ENCODE measurements at places on chromosomes 16 and 17. TPM values are rescaled to one million over a fixed set of nuclear protein-coding genes. Genes with fewer than 3 reads are reported as not detected.

The CTDNEP1 gene
- total RNA-seq, result 145 TPM

The SLC5A10 gene
- total RNA-seq, result 0.16 TPM

The IRF8 gene
- total RNA-seq, result not detected

The RHBDF1 gene
- total RNA-seq, result 30.0 TPM

The ESRP2 gene
- total RNA-seq, result 48.8 TPM

The UTS2R gene
- not detected for total RNA-seq

GRCh38 chr16:70475054-70475871 is 20.9 kb downstream of the FCSK start:
- no peak for DNase-seq

GRCh38 chr16:80062361-80063030 is 462.0 kb upstream of the MAF start:
- no peak for DNase-seq

- DNase-seq, result no peak
Observed at GRCh38 chr17:245611-246010, 64.2 kb upstream of the DOC2B start.

GRCh38 chr17:42421507-42422338 is 1.3 kb downstream of the CAVIN1 start:
- peak; percentile 57 for DNase-seq

DNA sequence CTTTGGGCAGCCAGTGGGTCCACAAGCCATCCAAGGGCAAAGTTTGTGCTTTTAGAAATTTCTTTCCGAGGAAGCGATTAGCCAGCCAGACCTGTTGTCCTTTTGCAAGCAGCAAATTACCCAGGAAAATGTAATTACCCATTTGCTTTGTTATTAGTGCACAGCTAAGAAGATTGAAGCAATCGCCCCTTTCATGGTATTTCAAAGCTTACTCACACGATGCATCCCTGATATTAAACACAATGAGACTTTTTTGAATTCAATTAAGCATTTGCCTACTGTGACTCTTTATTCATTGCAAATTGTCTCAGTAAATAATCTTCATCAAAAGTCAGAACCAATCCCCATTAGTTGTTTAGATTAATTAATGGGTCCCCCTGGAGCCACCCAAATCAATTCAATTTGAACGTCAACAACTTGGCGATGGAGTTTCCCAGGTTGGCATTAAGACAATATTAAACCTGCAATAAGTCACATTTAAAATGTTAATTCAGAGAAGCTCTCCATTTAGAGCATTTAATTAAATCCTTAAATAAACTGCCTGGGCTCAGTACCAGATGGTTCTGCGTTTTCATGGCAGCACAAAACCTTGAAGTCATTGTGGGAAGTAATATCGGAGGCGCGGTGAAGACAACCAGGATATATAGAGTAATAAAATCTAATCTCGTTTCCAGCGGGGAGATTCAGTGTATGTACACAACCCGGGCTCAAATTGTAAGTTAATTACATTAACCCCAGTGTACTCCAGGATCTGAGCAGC is 366.2 kb upstream of the TNRC6C start:
- no peak for DNase-seq

DNA sequence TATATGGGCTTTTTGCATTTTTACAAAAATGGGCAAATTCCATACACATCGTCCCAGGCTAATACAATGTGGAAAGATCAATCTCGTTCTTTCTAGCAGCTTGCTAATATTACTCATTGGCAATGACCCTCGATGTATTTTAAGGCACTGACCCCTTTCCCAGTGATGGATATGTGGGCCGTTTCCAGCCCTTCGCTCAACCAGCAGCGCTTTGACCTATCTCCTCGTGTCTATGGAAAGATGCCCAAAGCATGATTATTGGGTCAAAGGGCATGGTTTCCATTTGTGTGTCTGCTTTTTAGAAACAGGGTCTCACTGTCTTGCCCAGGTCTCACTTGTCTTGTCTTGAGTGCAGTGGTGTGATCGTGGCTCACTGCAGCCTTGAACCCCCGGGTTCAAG is 273.8 kb downstream of the MRTFB start:
- DNase-seq, result no peak

GRCh38 chr17:56935461-56935860 is 21.6 kb upstream of the TRIM25 start:
- no peak for DNase-seq

DNA sequence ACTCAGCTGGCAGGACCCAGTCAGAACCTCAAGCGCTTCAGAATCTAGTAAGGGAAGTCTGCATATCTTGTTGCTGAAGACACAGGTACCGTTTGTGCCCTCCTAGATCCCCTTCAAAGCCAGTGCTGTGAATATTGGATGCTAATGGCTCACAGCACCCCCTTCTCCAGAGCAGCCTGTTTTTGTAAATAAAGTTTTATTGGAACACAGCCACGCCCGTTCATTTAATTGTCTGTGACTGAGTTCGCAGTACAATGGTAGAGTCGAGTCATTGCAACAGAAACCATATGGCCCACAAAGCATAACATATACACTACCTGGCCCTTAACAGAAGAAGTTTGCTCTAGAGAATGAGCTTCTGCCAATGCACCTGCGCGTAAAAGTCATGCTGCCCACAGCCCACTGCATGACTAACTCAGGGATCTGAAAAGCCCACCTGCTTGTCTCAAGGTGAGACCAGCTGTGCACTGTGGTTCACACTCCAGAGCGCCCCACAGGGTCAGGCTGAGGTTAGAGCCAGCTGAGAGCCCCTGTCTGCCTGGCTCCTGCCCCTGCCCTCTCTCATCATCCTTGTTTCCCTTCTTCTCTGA is 48.8 kb downstream of the AIPL1 start:
- DNase-seq, result no peak

DNA sequence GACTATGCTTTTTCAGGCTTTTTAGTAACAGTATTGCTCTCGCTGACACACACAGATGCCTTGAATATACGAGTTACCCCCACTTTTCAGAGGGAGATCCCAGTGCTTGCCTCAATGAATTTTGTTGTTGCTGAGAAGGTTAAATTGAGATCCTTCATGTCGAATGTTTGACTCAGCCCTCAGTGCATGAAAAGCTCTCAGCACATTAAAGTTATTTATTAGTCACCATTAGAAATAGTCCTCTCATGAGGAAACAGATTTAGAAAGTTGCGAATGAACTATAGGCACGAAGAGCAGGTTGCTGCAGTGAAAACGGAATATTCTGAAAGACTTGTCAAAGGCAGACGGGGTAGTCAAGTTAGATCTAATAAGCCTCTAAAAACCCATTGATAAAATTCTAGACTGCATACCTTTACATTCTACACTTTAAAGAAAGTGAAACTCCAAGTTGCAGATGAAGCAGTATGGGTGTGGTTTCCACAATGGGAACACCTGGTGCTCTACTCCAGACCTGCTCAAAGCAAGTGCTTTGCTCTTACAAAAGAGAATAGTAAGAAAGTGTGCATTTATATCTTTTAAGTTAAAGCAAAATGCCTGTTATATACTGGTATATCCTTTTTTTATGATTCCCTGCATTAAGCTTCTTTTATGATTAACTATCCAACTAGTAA is 238.1 kb downstream of the MAF start:
- no peak for DNase-seq

- no peak for DNase-seq
Observed at GRCh38 chr17:76956846-76957540, 88.8 kb downstream of the MGAT5B start.

GRCh38 chr16:52469775-52470174 is 77.2 kb downstream of the TOX3 start:
- no peak for DNase-seq

DNA sequence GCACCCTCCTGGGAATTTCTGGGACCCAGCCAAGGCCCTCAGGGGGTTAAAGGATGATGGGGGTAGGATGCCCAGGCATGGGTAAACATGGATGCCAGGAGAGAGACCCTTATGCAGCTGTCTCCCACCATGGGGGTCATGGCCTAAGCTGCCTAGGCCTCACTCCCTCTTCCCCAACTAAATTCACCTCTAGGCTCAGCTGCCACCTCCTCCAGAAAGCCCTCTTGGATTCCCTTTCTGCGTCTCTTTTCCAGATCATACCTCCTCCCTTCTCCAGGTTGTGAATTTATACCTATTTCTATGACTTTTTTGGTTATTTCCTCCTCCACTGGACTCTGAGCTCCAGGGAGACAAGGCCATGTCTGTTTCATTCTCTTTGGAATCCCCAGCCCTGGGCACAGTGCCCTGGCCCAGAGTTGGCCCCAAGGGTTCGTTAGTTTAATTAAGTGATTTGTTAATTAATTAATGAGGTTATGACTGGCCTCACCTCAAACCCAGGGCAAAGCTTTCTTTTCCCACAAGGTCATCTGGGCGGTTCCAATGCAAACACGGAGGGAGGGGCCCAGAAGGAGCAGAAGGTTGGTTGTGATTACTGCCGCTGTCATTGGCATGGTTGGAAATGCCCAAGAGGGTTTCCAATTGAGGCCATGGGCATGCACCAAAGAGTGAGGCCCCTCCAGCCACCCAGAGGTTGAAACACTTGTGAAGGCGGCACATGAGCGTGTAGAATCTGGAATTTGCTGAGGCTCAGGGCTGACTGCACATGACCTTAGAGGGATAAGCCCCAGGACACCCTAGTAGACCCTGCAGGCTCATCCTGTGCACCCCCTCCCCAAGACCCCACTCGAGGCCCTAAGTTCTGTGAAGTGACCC is 6.9 kb upstream of the KRT17 start:
- no peak for DNase-seq

- DNase-seq, result peak; percentile 43
Observed at GRCh38 chr17:78600181-78600721, 23.1 kb upstream of the DNAH17 start.

DNA sequence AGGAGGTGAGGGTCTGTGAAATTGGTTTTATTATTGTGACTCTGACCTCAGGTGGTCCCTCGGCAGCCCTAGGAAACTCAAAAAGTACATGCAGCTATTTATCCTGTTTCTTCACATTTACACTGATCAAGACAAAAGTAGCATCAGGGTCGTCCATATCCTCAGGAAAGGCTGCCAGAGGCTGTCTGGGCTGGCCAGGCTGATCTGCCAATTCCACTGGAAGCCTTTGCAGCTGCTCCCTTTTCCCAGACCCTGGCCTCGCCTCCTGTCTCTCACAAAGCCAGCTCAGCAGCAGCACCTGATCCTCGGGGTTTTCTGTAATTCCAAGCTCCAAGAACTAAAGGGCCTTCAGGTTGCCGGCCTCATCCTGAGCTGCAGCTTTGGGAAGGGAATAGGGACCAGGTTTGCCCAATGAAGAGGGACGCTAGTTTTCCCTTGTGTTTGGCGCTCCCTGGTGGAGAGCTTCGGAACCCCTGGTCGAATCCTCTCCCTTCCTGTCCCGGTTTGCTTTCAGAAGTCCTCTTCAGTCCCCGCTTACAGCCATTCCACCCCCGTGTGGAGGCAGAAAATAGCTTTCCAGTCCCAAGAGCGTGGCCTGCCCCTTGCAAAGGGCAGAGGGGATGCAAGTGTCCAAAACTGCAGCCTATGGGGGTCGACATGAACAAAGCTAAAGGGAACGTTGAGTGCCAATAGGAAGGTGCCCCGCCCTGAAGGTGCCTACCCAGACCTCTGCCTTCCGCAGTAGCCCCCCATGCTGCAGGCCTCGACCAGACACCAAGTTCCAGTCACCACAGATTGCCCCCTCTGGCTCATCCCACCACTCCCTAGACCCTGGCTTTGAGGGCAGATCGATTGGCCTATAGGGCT is 13.4 kb downstream of the MFSD6L start:
- peak; percentile 73 for DNase-seq

- peak; percentile 96 for DNase-seq
Observed at GRCh38 chr16:83994087-83994486, 26.0 kb downstream of the NECAB2 start.

- peak; percentile 98 for DNase-seq
Observed at GRCh38 chr17:60392042-60392844, at the start of gene USP32. Gene USP32, minus strand, starts transcription at chr17:60392133. Its CDS starts 194 bp downstream, at chr17:60391939.

DNA sequence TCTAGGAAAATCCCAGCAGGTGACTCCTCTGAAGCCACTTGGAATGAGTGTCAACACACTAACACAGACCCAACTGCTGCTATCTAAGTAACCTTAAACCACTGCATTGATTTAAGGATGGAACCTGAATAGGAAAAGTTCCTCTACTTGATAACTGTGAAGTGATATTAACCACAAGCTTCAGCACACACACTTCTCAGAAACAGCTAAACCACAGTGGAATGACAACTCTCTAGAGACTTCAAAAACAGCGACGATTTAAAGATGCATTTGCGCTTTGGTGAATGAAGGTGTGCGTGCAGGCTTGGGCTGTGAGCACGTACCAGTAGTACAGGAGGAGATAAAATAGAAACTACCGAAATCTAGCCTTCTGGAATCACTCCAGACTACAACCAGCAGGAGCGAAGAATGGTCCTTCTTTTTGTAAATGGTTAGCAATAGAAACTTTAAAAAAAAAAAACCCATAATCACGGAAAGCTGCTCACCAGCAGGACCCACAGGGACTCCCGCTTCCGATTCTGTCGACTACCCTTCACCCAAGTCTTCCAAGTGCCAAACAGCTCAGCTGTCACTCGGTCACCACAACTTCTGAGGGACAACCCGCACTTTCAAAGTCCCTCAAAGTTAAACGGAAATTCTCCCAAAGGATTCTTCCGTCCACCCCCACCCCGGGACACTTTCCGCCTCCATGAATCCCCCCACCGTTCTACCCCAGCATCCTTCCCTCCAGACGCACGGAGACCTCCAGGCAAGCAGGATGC is 137.7 kb upstream of the CORO6 start:
- peak; percentile 12 for DNase-seq

DNA sequence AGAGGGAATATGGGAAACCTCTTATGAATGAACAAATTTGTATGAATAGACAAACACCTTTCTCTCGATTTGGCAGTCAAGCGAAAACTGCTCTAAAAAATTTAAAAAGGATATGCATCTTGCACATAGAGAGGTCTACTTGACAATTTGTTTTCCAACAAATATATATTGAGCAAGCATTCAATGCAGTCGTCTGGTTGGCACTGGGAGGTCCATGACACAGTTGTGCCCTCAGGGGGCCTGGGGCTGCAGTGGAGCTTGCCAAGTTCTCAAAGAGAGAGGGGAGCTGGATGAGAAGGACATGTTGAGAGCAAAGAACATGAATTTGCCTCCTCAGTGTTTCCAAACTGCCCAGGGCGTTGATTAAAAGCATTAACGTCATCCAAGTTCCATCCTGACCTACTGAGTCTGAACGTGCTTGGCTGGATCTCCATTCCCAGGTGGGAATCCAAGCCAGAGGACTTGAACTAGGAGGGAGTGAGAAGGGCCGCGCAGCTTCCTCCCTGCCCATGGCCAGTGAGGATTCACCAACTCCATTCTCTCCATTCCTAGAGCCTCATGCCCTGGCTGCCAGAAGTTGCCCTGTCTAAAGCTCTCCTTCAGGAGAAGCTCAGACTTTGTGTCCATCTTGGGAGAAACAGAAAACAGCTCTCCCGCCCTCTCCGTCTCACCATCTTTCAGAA is 24.5 kb downstream of the TBX2 start:
- no peak for DNase-seq

DNA sequence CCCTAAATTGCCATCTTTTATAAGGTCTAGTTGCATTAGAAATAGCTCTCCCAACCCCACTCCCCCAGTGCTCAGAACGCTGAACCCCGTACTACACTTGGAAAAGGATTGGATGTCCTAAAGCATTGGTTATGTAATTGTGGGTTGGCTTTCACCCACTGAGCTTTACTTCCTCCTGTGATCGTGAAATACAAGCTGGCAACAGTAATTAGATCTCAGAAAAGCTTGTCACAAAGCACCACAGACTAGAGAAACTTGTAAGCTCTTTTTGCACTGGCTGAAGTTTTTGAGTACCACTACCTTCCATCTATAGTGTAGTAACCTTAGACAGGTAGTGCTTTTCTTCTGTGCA is 54.4 kb downstream of the SIAH1 start:
- no peak for DNase-seq

- DNase-seq, result peak; percentile 31
Observed at GRCh38 chr16:85718682-85719081, 29.9 kb upstream of the GINS2 start.
